ENCODE measurements at places on chromosomes 2 and 18.

- DNase-seq = no peak
Observed at GRCh38 chr18:79524181-79525078, 128.7 kb downstream of the NFATC1 start.

GRCh38 chr18:54878159-54878622 is 49.9 kb downstream of the RAB27B start:
- no peak for DNase-seq

GRCh38 chr2:16320716-16321115 is 344.9 kb downstream of the CYRIA start:
- DNase-seq = peak; percentile 54

DNA sequence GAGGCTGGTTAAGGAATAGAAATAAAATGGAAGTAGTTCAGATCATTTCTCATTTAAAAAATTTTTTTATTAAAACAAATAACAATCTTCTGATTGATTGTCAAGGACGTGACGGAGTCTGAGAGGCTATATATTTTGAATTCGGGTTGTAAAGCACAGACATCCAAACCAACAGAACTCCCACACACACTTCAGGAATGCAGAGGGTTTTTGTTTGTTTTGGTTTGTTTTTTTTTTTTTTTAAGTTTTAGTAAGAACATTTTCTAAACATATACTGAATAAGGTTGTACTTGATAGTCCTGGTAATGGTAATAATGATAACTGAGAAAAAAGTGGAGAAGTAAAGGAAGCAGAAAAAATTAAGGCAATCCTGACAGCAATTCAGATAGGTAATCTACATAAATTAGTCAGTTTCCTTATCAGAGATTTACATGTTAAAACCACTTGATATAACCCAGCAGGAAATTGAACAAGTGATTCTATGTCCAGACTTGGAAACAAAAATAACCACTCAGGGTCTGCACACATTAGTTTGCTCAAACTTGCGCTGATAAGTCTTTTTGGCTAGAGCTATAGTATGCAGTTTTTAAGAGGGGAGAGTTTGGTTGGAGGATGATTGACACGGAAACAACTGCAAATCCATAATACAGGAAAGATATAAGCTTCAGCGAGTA is 51.5 kb upstream of the CTAGE1 start:
- DNase-seq = no peak

- DNase-seq = no peak
Observed at GRCh38 chr2:157661776-157662175, 33.1 kb upstream of the ACVR1C start.

- DNase-seq = no peak
Observed at GRCh38 chr2:60987041-60987440, 30.5 kb upstream of the PEX13 start.

DNA sequence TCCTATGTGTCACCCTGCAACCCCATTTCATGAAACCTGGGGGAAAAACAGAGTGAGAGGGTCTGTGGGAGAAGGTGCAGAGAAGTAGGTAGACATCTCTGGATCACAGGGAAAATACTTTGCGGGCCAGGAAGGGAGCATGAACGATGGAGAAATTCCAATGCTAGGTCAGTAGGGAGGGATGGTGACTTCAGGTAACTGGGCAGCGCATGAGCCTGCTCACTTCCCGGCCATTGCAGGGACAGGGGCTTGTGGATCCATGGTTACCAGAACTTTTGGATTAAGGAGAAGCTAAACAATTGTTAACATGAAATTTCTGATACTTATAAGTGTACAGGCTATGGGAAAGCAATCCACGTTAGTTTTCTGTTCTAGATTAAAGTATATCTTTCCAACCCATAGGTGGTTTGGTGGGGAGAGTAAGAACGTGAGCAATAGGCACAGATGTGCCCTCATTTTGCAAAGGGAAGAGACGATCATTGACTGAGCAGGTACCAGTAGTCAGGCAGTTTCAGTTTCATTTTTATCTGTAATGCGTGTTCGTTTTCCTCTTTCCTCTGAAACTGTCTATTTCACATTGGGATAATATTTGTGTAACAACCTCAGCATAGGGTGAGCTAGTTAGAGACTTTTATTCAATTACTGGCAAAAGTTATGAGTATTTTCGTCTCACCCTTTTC is 65.0 kb downstream of the NYAP2 start:
- no peak for DNase-seq

- DNase-seq = no peak
Observed at GRCh38 chr2:124805060-124805459, 780.0 kb downstream of the CNTNAP5 start.

DNA sequence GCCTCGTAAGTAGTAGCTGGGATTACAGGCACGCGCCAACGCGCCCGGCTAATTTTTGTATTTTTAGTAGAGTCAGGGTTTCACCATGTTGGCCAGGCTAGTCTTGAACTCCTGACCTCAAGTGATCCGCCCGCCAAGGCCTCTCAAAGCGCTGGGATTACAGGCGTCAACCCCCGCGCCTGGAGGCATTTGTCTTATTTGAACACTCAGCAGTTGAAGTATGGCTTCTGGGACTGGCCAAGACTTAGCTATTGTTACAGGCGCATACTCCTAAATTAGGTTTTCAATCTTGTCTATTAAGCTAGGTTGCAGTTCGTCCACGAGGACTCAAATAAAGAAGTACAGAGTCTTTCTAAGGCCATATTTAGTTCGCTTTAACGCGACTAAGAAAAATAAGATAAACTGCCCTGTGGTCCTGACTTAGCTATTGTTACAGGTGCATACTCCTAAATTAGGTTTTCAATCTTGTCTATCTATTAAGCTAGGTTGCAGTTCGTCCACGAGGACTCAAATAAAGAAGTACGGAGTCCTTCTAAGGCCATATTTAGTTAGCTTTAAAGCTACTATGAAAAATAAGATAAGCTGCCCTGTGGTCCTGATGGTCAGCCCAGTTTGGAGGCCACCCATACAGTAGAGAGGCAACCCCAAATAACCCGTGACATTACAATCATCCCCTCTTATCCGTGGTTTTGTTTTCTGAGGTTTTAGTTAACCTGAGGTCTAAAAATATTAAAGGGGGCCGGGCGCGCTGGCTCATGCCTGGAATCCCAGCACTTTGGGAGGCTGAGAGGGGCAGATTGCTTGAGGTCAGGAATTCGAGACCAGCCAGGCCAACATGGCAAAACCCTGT is 20.8 kb upstream of the MTA3 start:
- no peak for DNase-seq

DNA sequence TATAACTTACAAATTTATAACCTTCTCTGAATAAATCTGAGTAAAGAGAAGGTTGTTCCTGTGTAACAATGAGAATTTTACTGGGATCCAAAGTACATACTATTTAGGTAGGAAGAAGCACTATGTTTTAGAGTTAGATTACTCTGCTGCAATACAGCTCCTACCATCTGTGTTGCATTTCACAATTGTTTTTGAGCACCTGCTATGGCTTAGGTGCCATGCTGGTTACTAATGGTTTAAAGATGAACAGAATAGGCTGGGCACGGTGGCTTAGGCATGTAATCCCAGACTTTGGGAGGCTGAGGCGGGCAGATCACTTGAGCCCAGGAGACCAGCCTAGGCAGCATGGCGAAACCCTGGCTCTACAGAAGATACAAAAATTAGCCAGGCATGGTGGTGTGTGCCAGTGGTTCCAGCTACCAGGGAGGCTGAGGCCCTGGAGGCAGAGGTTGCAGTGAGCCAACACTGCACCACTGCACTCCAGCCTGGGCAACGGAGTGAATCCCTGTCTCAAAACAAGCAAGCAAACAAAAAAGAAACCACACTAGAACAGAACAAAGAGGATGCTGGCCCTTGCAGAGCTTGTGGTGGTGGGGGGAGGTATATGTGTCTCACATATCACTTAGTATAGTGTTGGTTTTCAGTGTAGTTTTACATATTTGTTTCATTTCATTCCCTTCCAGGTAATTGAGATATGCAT is 56.7 kb downstream of the SPTBN1 start:
- DNase-seq = peak; percentile 66

DNA sequence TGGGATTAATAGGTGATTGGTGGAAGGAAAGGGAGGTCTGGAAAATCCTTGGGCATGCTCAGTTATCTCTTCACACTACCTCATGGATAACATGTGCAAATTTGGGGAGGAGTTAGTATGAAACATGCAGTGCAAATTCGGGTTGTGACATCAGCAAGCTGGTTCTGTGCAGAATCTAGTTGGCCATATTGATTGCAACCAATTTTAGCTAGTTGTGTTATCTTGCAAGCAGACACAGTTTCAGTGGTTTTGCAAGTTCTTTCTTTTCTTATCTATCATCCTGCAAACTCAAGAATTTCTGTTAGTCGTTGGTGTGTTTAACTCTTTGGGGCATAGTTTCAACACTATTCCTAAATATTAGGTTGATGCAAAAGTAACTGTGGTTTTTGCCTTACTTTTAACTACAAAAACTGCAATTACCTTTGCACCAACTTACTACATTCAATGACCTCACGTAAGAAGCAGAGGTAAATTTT is 135.4 kb downstream of the PTH2R start:
- DNase-seq = no peak

- DNase-seq = peak; percentile 71
Observed at GRCh38 chr2:169743549-169743948, 9.9 kb downstream of the KLHL23 start.

DNA sequence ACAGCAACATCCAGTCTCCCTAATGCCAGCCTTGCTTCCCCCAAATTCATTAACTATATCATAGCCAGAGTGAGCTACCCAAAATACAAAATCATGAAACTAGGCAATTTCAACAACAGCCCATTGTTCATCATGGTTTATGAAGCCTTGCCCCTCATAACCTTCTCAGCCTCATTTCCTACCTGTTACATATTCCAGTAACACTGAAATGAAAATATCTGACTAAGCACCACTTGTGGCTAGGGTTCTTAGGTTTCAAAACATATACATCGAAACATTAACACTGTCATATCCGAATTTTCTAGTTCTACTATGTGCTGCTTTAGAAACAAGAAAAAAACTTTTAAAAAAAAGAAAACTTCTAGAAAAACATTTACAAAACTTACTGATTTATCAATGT is 59.5 kb downstream of the ATAD2B start:
- no peak for DNase-seq

- no peak for DNase-seq
Observed at GRCh38 chr2:138495384-138495783, 6.2 kb upstream of the SPOPL start.

DNA sequence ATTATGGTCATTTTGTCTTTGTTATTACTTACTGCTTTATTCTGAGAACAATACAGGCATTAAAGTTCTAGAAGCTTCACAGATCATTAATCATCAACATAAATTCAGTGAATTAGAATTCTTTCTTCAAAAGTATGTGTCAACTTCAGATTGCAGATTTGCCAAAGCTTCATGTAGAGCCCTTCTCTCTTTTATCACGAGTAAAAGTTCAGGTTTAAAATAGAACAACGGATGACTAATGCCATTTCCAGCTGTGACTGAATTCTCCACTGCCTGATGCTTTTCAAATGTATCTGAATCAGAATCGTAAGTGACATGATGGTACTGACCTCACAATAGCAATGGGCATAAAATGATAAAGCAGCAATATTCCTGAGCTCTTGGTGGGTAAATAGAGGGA is 116.0 kb downstream of the ABCA12 start:
- no peak for DNase-seq

GRCh38 chr2:36489281-36489680 is 108.7 kb downstream of the FEZ2 start:
- no peak for DNase-seq

- DNase-seq = no peak
Observed at GRCh38 chr2:230447455-230448451, 31.8 kb downstream of the SP100 start.

DNA sequence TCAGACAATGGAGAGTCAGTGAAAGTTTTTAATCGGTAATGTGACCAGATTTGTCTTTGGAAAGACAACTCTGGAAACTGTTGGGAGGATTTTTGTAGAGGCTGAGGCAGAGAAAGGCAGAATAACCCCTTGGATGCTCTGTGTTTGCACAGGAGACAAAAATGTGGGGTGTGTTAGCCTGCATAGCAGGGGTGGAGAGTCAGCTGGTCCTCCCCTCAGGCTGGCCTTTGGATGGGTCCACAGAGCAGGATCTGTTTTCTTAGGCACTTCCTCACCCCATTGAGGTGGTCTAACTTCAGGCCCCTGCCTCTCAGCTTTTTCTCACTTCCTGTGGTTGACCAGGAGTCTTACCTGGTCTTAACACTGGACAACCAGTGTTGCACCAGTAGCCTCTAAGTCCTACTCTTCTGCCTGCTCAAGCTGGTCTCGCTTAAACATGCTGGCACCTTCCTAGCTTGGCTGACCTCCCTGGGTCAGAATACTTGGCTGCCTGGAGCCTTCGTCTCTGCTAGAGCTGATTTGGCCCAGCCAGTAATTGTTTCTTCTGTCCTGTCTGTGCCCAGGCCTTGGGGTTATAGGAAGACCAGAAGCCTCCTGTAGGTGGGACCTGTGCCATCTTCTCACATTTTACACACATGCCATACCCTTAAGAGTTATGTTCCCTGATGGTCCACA is 259.8 kb upstream of the RASGRP3 start:
- no peak for DNase-seq

- DNase-seq = no peak
Observed at GRCh38 chr2:240624950-240625621, at the start of gene GPR35. Gene GPR35 (plus strand): TSS chr2:240625480. CDS start chr2:240629953, 4,473 bp downstream.

DNA sequence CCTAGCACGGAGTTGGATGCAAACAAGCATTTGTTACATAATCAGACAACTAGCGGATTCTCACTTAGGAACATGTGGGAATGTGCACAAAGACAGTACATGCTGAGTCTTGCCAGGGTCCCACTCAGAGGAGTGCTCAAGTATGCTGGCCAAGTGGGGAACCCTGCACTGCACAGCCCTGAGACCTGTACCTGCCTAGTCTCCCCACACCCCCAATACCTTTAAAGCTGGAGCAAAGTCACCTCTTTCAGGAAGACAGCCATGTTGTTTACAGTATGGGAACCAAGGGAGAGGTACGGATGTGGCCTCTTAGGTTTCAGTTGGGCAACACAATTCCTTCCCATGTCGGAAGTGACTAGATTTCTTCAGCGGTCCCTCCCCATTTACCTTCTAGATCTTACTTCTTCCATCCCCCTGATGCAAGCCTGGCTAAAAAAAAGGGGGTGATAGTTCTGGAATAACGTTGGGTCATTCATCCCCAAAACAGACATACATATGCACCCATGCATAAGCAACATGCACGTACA is 10.7 kb downstream of the CXCR1 start:
- no peak for DNase-seq

- DNase-seq = no peak
Observed at GRCh38 chr2:18795906-18796305, 206.5 kb upstream of the NT5C1B start.

DNA sequence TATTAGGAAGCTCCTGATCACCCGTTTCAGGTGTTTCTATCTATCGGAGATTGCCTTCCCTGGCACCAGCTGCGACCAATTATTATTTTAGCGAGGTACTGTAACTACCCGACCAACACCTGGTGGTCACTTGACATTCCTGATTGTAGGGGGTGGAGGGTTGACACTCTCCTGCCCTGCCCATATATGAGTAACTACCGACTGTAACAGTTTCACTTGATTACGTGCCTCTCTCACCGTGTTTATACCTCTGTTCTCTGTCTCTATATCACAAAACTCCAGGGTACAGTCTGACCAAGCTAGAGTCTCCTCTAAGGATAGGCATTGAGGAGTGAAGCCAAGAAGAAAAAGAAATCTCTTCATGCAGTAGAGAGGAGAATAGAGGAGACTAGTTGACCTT is 268.0 kb upstream of the LRATD1 start:
- DNase-seq = no peak

GRCh38 chr2:39631718-39632117 is 34.0 kb upstream of the TMEM178A start:
- DNase-seq = no peak

- DNase-seq = no peak
Observed at GRCh38 chr2:200422071-200422470, 87.8 kb downstream of the KCTD18 start.

- no peak for DNase-seq
Observed at GRCh38 chr18:78562531-78562961, 417.1 kb upstream of the SALL3 start.

- DNase-seq = no peak
Observed at GRCh38 chr2:8481463-8482009, 200.3 kb upstream of the ID2 start.

Data from NCI-H524 (cell line).